Astrocyte (in vitro differentiated cells and primary cell): ENCODE measurements at places on chromosomes 1 and 21. TPM values are rescaled to one million over a fixed set of nuclear protein-coding genes. Genes with fewer than 3 reads are reported as not detected.

- H3K4me3 ChIP-seq = no peak overlapping the region
- DNase-seq = no peak
- H3K4me1 ChIP-seq = no peaks in the 10 kb centered on the region
- no peaks in the 10 kb centered on the region for H3K27me3 ChIP-seq
Measured at GRCh38 chr1:18764362-18764761, 95.1 kb downstream of the TAS1R2 start.

CYP4B1 gene
- not detected in 2 replicates for total RNA-seq

- no peaks in the 10 kb centered on the region for H3K4me1 ChIP-seq
- no peak overlapping the region for H3K4me3 ChIP-seq
- DNase-seq = no peak
- no peak overlapping the region for H3K27ac ChIP-seq
- no peaks in the 10 kb centered on the region for H3K36me3 ChIP-seq
- peaks cover 14% of the 10 kb centered on the region for H3K27me3 ChIP-seq
Measured at GRCh38 chr1:35656148-35656862, 15.0 kb upstream of the PSMB2 start.

IVL gene
- total RNA-seq = 0.16 TPM in 1 of 2 replicates, not detected in the other

DNA sequence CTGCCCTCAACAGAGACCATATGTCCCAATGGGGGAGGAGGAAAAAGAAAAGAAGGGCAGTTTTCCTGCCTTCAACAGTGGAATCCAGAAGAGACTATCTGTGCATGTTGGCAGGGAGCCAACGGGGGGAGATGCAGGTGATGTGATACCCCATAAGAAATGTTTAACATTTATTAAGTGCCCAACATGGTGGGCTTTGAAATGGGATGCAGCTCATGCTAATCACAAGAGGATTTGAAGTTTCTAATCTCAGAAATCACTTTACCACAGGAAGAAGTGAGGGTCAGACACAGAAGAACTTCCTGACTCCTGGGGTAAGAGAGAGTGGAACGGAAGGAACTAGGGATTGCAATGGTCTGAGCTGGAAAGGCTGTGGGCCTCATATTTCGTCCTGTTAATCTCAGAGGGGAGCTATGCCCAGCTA lies 16.2 kb downstream of the CSRP1 start:
- peaks cover 66% of the 10 kb centered on the region for H3K36me3 ChIP-seq
- no peak for DNase-seq
- no peak overlapping the region for H3K4me3 ChIP-seq
- H3K27me3 ChIP-seq = no peaks in the 10 kb centered on the region
- H3K27ac ChIP-seq = peak overlapping the region; percentile 10

DNA sequence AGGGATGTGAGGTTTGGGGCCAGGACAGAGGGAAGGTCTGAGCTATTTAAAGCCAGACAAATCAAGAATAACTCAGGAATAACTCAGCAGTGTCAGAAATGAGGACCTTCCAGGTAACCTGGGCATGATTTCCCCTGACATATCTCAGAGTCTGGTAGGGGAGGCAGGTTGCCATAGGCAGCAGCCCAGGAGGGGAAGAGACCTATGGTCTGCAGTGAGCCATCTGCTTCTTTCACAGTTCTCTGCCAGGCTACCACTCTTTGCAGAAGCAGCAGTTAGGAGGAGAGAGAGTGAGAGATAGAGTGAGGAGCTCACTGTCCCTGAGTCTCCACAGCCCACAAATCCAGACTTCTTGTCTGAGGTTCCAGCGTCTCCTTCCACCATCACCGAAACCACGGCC lies 6.3 kb upstream of the VSIG8 start:
- H3K36me3 ChIP-seq = no peaks in the 10 kb centered on the region
- H3K27ac ChIP-seq = no peak overlapping the region
- H3K4me3 ChIP-seq = no peak overlapping the region
- DNase-seq = no peak
- peaks cover 14% of the 10 kb centered on the region for H3K4me1 ChIP-seq

- no peak for DNase-seq
- H3K4me1 ChIP-seq = no peaks in the 10 kb centered on the region
- no peak overlapping the region for H3K27ac ChIP-seq
- H3K4me3 ChIP-seq = no peak overlapping the region
- no peaks in the 10 kb centered on the region for H3K36me3 ChIP-seq
Measured at GRCh38 chr1:76547916-76548315, 319.4 kb upstream of the ST6GALNAC5 start.

DNA sequence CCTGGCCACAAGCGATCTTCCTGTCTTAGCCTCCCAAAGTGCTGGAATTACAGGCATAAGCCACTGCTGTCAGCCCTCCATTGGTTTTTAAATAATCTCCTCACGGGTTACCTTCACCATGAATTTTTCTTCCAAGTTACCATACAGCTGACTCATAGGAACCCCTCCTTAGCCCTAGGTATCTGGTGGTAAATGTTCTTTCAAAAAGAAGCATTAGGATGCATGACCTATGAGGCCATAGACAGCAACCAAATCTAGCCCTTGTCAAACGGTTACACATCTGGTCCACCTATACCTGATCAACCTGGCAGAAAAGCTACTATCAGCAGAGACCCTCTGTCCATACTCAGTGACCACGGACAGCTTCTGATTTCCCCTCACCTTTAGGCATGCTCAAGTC lies 12.7 kb upstream of the DEGS1 start:
- H3K4me1 ChIP-seq = peaks cover 10% of the 10 kb centered on the region
- peaks cover 3% of the 10 kb centered on the region for H3K27me3 ChIP-seq
- no peak overlapping the region for H3K4me3 ChIP-seq
- H3K36me3 ChIP-seq = no peaks in the 10 kb centered on the region
- no peak overlapping the region for H3K27ac ChIP-seq

GRCh38 chr1:94416901-94417727 lies 1.1 kb upstream of the ABCD3 start:
- H3K36me3 ChIP-seq = no peaks in the 10 kb centered on the region
- peaks cover 15% of the 10 kb centered on the region for H3K4me1 ChIP-seq
- peak overlapping the region; percentile 84 for H3K4me3 ChIP-seq
- peak; percentile 73 for DNase-seq

- no peaks in the 10 kb centered on the region for H3K27me3 ChIP-seq
- peaks cover 10% of the 10 kb centered on the region for H3K4me1 ChIP-seq
- peak overlapping the region; percentile 68 for H3K27ac ChIP-seq
- H3K4me3 ChIP-seq = no peak overlapping the region
- H3K36me3 ChIP-seq = peaks cover 17% of the 10 kb centered on the region
- DNase-seq = no peak
Measured at GRCh38 chr1:67700220-67700619, 15.2 kb downstream of the GADD45A start.

BSND gene
- not detected in 2 replicates for total RNA-seq

DNA sequence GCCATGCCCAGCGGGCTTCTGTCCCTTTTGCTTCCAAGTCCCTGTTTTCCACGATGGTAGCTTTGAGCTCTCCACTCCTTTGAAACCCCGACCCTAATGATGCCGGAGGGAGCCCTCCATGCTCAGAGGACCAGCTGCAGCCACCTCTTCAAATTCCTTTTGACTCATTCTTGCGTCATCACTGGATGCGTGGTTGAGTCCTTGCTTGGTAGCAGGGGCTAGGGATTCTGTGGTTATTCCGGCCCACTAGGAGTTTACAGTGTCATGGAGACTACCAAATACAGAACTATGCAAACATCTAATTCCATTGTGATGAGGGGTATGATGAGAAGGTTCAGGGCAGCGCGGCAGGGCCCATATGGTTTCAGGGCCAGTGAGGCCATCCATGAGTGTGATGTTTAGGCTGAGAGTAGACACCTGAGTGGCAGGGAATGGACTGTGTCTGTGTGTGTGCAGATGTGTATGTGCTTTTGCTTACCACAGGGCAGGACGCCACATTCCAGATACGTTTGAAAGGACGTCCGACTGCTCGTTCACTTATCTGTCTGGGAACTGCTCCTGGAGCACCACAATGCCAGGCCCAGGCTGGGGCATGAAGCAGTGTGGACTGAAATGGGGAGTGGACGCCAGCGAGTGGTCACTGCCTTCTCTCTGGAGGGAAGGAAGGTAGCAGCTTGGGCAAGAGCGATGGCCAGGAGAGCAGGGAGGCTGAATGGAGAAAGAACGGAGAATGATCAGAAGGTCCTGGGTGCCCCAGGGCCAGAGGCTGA lies 30.4 kb upstream of the ZBTB21 start:
- H3K4me1 ChIP-seq = peaks cover 33% of the 10 kb centered on the region
- H3K27ac ChIP-seq = peak overlapping the region; percentile 99
- no peaks in the 10 kb centered on the region for H3K27me3 ChIP-seq
- peak; percentile 100 for DNase-seq
- H3K4me3 ChIP-seq = peak overlapping the region; percentile 26
- no peaks in the 10 kb centered on the region for H3K36me3 ChIP-seq

DNA sequence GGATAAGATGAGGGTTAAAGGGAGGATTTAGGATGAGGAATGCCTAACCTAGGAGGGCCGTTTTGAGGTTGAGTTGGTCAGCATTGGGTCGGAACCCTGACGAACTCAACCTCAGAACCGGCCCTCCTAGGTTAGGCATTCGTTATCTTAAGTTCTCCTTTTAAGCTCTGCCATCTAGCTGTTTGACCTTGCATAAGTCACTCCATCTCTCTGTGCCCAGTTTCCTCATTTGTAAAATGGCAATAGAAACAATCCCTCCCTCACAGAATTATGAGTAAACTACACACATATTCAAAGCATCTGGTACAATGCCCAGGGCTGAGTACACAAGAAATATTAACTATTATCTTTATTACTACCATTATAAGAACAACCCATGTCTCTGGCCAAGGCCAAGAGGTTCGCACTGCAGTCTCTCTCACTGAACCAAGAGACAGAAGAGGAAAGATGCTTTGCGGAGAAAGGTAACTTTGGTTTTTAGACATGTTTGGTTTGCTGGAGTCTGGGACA lies 4.8 kb downstream of the ABCB10 start:
- H3K36me3 ChIP-seq = no peaks in the 10 kb centered on the region
- no peak for DNase-seq
- peaks cover 4% of the 10 kb centered on the region for H3K4me1 ChIP-seq
- H3K27ac ChIP-seq = no peak overlapping the region
- no peaks in the 10 kb centered on the region for H3K27me3 ChIP-seq
- H3K4me3 ChIP-seq = no peak overlapping the region

DNA sequence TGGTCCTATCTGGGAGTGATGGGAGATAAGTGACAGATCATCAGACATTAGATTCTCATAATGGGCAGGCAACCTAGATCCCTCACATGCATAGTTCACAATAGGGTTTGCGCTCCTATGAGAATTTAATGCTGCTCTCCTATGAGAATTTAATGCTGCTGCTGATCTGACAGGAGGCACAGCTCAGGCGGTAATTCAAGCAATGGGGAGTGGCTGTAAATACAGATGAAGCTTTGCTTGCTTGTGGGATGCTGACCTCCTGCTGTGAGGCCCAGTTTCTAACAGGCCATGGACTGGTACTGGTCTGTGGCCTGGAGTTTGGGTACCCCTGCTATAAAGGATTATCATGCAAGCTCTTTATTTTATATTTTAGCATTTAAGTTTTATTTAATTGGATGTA lies 72.0 kb downstream of the ZMYM4 start:
- H3K36me3 ChIP-seq = peaks cover 3% of the 10 kb centered on the region
- H3K27ac ChIP-seq = no peak overlapping the region
- no peaks in the 10 kb centered on the region for H3K27me3 ChIP-seq
- DNase-seq = no peak
- H3K4me1 ChIP-seq = no peaks in the 10 kb centered on the region

NUP133 gene
- total RNA-seq = 34.4 and 35.1 TPM in 2 replicates

ETS2 gene
- total RNA-seq = 37.0 and 40.3 TPM in 2 replicates

DNA sequence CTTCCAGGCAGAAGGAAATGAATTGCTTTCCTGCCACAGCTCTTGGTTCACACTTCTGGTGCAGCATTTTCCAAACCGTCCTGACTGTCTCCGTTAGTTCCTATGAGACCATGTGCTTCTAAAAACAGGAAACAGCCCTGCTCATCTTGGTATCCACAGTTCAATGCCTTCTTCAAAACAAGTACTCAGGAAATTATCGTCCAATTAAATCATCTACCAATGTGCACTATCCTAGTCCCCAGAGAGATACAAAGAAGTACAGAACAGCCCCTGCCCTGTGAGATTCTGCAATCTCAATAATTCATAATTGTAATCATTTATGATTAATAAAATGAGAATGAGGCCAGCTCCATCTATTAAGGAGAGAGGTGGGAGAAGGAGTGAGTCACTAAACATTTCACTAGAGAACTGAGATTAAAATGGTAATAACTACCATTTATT lies 11.2 kb downstream of the CLEC20A start:
- H3K27ac ChIP-seq = no peak overlapping the region
- H3K4me3 ChIP-seq = no peak overlapping the region
- peaks cover 2% of the 10 kb centered on the region for H3K4me1 ChIP-seq
- DNase-seq = no peak

TRAPPC3 gene
- 87.1 and 87.6 TPM in 2 replicates for total RNA-seq

CD1B gene
- total RNA-seq = not detected in 2 replicates

- no peaks in the 10 kb centered on the region for H3K36me3 ChIP-seq
- no peak overlapping the region for H3K4me3 ChIP-seq
- no peaks in the 10 kb centered on the region for H3K27me3 ChIP-seq
Measured at GRCh38 chr1:198628067-198628455, 10.8 kb upstream of the PTPRC start.

KRTAP13-4 gene
- not detected in 2 replicates for total RNA-seq

ATP1A2 gene
- total RNA-seq = 2.5 and 3.5 TPM in 2 replicates
